ENCODE measurements at places on chromosomes 2 and 18. TPM values are rescaled to one million over a fixed set of nuclear protein-coding genes. Genes with fewer than 3 reads are reported as not detected.

The KCNE4 gene
- polyA plus RNA-seq, result 10.7 TPM

The HSBP1L1 gene
- polyA plus RNA-seq, result 28.3 TPM

The GALNT5 gene
- polyA plus RNA-seq, result 0.41 TPM

The MOCOS gene
- 1.4 TPM for polyA plus RNA-seq

The RHOB gene
- polyA plus RNA-seq, result 90.9 TPM

The CNTNAP5 gene
- polyA plus RNA-seq, result not detected

The TP53I3 gene
- polyA plus RNA-seq, result 56.5 TPM

The HADHA gene
- polyA plus RNA-seq, result 218 TPM

The PPP1CB gene
- 159 TPM for polyA plus RNA-seq

The NGEF gene
- 3.4 TPM for polyA plus RNA-seq

DNA sequence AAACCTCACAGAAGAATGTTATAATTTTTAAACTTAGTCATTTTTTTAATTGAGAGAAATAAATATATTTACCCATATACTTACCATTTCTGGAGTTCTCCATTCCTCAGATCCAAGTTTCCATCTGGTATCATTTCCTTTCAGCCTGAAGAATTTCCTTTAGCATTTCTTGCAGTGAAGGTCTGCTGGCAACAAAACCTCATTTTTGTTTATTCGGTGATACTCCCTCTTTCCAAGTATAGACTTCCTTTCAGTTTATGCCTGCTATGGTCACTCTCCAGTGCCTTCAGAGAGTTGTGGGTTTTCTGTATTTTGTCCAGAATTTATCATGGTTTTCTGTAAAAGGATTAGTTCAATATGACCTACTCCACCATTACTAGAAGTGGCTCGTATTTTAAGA is 17.0 kb downstream of the WDPCP start:
- no peak for DNase-seq

DNA sequence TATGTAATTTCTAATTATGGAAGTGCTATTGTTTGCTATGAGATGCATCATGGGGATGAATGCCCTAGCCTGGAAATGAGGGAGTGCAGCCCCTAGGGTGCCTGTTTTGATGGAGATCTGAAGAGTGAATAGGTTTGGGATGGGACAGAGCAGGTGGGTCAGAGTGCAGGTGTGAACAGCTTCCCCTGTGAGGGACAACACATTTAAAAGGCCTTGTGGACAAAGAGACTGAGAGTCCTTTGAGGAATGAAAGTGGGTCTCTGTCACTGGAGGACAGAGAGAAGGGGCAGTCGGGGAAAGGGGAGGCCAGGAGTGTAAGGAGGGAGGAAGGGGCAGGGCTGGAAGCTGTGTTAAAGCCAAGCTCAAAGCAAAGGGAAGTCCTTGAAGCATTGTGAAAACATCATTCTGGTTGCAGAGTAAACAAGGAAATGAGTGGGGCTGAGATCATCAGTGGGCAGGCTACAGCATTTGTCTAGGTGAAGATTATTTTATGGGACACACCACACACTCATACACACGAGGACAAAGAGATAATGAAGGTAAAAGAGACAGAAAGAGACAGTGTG is 877.6 kb downstream of the SLC4A3 start:
- DNase-seq, result no peak

DNA sequence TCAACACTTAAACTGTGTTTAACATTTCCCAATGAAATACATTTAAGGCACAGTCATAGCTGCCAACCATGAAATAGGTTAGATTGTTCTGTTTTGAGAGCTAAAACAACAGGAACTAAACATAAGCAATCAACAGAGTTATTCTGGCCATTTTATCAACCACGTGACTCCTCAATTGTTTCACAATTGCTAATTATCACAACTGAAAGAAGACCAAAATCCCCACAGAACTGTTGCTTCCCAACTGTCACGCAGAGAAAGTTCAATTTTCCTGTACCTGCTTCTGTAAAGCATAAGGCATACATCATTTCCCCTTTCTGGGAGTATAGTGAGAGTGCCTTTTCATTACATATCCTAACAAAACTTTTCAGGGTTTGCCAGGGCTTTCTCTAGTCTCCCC is 248.6 kb downstream of the EPHA4 start:
- DNase-seq, result no peak

DNA sequence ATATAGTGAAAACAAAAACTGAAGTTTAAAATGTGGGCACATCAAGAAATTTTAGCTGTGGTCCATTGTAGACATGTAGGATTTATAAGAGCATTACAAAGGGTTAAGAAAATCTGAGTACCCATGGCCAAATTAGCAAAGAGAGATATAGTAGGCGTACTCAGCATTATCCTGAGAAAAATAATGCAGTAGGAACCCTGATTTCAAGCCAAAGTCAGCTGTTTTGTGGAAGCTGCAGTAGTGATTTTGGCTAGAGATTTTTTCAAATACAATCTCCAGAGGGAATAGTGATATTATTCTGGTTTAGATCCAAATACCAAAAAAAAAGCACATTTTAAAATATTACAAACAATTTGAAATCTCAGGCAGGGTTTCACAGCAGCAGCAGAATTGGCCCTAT is 450.9 kb downstream of the FBXO15 start:
- DNase-seq, result no peak

GRCh38 chr18:59954241-59954640 is 54.4 kb downstream of the PMAIP1 start:
- no peak for DNase-seq

DNA sequence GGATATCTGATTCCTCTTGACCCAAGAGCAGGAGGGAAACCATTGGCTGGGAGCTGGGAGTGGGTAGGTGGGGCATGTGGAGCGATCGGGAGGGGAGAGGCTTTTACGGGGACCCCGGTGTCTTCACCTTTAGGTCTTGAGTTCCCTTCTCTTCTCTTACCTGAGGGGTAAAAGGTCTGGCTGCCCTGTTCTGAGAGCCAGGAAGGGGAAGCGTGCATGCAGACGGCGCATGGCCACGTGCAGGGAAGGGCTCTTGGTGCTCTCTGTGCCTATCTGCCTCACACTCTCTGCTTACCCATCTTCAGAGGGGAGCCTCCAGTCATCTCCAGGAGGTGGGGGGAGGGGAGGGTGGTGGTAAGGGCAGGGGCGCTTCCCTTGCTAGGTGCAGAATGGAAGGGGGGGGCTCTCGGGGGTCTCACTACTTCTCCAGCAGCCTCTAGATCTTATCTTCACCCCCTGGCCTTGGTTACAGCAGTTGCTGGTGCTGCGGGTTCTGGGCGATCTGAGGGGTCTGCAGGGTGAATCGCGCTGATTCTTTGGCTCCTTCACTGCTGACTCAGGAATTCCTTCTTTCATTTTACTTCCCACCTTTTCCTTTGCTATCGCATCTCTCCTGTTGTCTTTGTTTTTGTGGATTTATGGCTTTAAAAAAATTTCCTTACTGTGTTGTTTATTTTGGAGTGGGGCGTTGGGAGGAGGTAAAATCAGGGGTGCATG is 225.8 kb upstream of the HS6ST1 start:
- no peak for DNase-seq

- DNase-seq, result no peak
These were observed 630 bp upstream of the ZNF512 start for GRCh38 chr2:27582129-27582694.

- DNase-seq, result peak; percentile 82
These were observed 344.0 kb downstream of the PIK3C3 start for GRCh38 chr18:42298759-42299675.

DNA sequence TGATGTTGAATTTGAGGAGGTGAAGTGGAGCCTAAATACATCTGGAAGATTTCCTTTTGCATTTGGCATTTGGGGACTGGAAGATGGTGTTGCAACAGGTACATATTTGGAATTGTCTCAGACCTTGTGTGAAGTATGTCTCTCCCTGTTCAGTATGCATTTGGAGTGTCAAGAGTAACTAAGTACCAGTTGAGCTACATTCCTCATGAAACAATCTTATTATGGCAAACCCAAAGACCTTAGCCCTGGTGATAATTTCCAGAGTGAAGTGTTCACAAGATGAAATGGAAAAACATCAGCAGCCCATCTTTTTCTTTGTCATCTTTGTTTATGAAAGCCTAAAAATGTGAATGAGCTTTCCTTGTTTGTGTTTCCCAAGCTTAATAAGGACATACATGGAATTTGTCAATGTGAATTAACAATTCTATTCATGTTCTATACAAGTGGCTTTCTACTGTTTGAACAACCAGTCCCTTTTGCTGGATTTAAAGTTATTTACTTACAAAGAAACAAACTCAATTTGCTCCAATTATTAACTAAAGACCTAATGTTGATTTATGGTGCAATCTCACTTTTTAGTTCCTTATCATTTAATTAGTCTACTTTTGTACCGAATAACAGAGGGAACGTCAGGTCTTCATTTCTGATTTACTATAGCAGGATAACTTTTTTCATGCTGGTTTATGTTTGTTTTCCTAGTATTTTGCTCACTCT is 42.1 kb upstream of the PPP1R1C start:
- no peak for DNase-seq

DNA sequence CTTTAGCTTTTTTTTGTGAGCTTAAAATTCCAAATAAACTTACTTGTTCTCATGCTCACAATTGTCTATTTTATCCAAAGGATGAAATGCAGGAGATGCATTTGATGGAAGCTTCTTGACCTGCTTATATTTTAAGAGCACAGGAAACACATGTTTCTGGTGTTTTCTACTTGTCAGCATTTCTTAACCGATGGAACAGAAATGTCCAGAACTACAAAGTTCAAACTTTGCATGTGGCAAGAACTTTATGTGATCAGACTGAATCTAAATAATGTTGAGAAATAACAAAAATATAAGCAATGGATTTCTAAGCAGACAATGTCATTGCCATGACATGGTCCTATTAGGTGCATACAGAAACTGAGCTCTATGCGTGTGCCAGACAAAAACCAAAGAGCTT is 9.9 kb upstream of the CTLA4 start:
- no peak for DNase-seq

GRCh38 chr2:213010106-213010779 is 141.2 kb downstream of the IKZF2 start:
- DNase-seq, result no peak

GRCh38 chr2:42932271-42933151 is 140.1 kb upstream of the HAAO start:
- no peak for DNase-seq

- no peak for DNase-seq
These were observed 20.1 kb upstream of the TCF7L1 start for GRCh38 chr2:85112906-85113625.

GRCh38 chr2:203928849-203929248 is 7.7 kb upstream of the ICOS start:
- no peak for DNase-seq

- DNase-seq, result no peak
These were observed 322.2 kb downstream of the ZNF804A start for GRCh38 chr2:184920451-184920965.

- no peak for DNase-seq
These were observed 11.7 kb upstream of the ACYP2 start for GRCh38 chr2:54103454-54104314.

DNA sequence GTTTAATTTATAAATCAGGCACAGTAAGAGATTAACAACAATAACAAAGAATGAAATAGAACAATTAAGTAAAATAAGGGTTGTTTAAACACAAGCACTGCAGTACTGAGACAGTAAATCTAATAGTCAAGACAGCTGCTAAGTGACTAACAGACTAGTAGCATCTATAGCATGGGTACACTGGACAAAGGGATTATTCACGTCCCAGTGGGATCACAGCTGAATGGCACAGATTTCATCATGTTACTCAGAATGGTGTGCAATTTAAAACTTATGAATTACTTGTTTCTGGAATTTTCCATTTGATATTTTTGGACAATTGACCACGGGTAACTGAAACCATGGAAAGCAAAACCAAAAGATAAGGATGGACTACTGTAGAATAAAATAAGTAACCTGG is 161.9 kb upstream of the DAPL1 start:
- no peak for DNase-seq

DNA sequence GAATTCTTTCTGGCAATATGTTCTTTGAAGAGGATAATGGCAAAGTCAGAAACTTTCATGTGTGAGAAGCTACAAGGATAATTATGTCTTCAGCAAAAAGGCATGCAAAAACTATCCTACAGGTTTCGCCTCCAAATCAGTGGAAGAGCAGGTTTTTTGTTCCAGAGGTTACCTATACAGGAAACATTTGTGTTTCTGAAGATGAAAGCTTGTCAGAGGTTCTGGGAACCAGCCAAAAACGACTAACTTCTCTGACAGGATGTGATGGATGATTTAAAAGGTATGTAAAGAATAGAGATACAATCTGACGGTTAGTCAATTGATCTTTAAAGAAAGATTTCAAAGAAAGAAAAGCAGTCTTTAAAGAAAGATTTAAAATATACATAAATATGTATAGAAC is 37.6 kb downstream of the RND3 start:
- no peak for DNase-seq

DNA sequence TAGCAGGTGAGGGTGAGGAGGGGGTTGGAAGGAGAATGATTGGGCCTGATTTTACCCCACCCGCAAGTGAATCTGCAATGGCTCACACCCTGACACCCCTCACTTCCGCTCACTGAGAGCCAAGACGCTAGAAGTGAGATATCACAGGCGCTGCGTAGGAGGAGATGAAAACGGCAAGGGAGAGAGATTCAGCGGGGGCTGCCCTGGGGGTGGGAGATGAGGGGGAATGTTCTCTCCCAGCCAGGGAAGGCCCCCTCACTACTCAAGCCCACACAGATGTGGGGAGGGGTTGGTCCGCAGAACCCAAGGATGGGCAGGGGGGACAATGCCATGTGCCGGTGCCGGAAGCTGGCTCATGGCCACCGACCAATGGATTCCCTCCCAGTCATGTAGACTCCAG is 32.9 kb downstream of the LOXHD1 start:
- no peak for DNase-seq

DNA sequence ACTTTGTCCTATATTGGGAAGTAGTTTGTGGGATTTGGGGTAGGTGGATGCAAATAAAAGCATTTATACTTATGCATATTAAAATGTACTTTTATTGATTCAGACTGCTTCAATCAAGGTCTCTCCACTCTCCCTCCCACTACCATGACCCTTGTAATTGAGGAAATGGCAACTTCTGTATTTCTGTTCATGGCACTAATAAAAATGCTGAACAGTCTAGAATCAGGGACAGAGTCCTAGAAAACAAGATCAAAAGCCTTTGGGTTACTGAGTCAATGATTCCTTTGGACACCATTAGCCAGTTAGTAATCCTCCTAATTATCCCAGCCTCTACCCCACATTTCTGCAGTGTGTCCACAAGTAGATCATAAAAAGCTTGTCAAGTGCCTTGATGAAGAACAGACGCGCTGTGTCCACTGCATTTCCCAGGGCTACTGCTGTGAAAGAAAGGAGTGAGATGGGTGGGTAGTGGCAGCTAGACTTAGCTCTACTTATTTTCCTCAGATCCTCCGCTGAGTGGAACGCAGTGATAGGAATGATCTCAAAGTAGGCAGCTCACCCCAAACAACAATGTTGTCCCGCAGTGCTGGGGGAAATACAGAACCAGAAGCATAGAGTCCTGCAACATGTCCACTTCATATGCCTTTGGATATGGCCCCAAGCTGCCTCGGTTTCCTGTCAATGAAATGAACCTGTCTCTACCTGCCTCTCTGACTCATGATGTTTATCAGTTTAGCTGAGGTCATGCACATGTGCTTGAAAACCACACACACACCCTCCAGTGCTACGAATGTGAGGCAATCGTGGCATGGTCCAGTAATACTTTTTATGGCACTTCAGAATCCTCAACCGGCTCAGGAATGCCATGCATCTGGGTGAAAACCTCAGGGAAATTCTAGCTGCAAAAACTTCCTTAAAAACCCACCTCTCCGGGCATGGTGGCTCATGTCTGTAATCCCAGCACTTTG is 115.5 kb downstream of the COL6A3 start:
- DNase-seq, result peak; percentile 64

- DNase-seq, result no peak
These were observed 468.2 kb upstream of the ST6GAL2 start for GRCh38 chr2:107354175-107354574.

- DNase-seq, result no peak
These were observed 56.0 kb downstream of the NRP2 start for GRCh38 chr2:205738117-205738968.

- peak; percentile 20 for DNase-seq
These were observed 138.8 kb downstream of the MYT1L start for GRCh38 chr2:2192091-2192955.
